ENCODE measurements at places on chromosomes 7 and 10.
A peak's percentile ranks its signal among the peaks of the same experiment; 100 is the strongest.

DNA sequence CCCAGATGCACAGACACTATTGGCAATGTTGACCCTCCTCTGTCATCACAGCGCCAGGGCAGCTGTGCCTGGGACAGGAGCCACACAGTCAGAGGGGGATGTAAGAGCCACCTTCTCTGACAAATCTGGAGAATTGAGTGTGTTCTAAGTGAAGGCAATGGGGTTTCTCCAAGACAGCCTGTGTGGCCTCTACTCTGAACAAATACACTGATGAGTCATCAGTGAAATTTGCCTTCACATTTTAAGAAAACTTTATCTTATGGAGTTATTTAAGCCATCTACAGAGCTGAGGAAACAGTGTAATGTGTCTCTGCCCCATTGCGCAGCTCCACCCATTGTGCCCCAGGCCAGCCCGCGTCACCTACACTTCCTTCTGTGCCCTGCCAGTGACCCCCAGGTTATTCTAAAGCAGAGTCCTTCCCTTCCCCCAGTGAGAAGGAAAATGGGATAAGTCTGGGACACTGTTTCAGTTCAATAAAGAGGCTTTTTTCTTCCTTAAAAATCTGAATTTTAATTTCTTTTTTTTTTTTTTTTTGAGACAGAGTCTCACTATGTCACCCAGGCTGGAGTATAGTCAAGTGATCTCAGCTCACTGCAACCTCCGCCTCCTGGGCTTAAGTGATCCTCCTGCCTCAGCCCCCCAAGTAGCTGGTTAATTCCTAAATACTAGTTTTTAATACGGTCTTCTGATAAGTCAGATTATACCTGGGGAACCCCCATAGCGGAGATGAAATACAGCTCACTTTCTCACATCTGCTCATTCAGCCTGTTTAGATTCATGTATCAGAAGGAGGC is 21.8 kb downstream of the AKR1E2 start:
- peak; percentile 8 for DNase-seq

GRCh38 chr7:21507627-21508343 is 35.1 kb upstream of the DNAH11 start:
- DNase-seq, result no peak

DNA sequence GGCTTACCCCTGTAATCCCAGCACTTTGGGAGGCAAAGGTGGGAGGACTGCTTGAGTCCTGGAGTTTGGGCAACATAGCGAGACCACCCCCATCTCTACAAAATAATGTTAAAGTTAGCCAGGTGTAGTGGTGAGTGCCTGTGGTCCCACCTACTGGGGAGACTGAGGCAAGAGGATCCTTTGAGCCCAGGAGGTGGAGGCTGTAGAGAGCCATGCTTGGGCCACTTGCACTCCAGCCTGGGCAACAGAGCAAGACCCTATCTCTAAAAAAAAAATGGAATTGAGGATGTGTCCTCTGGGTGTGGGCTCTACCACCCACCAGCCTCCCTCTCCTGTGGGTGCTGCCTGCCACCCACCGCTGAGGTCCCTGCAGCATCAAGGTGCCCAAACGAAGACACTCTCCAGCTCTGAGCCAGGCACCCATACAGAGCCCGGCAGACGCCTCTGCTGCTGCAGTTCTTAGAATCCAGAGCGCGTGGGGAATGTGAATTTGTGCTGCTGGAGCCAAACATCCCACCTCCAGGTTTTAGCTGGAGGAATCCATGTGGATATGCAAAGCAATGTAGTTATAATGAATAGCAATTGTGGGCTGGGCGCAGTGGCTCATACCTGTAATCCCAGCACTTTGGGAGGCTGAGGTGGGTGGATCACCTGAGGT is 176.0 kb upstream of the TNRC18 start:
- no peak for DNase-seq

DNA sequence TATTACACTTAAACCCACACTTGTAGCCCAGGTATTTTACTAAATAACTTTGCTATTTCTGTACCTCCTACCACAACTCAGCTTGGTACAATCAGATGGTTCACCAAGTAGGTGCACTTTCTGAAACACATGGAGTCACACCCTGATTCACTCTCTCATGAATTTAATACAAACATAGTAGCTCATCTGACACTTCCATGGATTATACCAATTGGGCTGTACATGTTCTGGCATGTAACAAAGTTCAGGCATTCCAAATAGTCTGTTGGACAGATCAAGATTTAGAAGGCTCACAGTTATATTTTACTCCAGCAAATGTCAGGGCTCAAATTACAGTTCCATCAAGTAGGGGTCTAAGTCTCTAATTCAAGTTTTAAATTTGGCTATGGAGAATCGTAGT is 62.2 kb upstream of the RNF148 start:
- DNase-seq, result no peak

DNA sequence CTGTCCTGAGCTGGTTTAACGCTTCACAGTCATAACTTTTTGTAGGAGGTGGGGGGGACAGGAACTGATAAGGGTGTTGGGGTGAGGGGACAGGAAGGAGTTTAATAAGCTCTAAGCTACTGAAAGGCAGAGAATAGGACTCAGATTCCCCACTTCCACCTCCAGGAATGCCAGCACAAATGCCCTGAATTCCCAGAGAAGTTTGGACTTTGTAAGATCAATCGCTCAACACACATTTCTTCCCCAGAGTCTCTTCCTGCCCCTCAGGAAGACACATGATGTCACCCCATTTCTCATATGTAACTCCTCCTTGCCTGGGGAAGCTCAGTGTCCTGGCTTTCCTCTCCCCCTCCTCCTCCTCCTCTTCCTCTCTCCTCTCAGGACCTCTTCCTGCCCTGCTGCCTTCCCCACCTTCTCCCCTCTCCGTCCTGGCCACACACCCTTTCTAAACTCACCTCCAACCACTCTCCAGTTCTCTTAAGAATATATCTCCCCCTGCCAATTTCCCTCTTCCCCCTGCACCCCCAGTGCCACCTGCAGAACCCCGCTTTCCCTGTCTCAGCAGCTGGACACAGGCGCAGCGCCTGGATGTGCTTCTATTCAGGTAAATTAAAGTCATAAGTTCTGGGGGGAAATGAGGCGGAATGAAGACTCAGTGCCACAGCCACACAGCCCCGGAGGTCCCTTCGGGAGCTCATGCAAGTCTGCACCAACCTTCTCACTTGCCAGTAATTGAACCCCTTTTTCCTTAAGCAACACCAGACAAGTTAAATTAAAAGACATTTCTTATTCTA is 5.3 kb upstream of the LOXL4 start:
- DNase-seq, result no peak

DNA sequence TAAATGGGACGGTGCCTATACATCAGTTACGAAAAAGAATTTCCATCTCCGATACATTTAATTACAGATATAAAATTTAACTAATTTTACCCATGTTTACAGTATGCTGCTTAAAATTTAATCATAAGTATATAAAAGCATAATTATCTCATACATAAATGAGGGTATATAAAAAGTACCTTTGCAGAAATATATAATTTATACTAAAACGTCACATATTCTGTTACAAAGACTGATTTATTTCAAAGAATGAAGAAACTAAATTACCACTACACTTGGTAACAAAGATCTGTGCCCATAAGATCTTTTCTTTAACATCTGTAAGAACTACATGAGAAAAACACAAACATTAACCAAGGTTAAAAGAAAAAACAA is 2.8 kb downstream of the DOCK4 start:
- DNase-seq, result no peak

DNA sequence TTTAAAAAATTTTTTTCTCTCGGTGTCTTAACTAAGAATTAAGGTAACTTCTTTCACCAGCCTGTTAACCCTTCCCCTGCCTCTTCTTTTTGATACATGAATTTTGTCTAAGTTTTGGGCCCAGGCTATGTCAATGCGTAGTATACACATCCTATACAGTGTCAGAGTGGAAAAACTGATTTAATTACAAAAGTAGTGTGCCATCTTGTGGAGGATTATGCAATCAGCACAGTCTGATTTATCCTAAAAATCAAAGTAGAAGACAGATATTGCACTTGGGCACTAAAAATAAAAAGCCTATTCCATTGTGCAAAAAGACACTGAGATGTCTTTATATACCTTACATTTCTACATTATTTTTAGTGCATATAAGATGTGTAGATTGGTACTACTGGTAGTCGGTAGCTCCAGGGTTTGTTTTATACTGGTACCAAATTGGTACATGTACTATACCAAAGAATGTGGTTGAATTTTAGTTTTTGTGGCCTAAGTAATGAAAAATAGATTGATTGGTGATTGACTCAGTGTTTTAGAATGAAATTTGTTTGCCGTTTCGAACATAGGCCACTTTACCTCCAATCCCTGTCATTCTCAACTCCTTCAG is 96.6 kb downstream of the MKLN1 start:
- peak; percentile 11 for DNase-seq

- DNase-seq, result no peak
These were observed 94.1 kb downstream of the SH3PXD2A start for GRCh38 chr10:103761075-103761920.

DNA sequence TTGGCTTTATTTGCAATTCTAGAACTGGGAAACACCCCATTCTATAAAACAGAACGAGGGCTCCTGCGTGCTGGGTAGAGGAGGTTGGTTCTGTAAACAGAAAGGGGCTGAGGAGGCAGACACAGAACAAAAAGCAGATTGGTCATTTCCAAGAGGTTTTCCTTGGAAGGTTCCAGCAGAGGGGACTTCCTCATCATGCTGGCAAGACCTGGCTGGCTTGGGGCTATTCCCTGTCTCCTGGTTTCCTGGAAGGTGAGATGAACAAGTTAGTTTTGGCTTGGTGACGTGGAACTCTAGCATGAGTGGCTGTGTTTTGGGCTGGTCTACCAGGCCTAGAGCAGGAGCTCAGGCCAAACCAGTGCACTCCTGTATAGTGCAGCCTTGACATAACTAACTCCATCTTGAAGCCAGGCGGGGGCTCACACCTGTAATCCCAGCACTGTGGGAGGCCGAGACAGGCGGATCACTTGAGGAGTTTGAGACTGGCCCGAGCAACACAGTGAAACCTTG is 26.1 kb upstream of the DNAJB6 start:
- no peak for DNase-seq

- peak; percentile 52 for DNase-seq
These were observed 120.0 kb downstream of the SRPK2 start for GRCh38 chr7:105268511-105269392.

GRCh38 chr10:60135020-60135419 is 228.7 kb upstream of the CCDC6 start:
- no peak for DNase-seq

DNA sequence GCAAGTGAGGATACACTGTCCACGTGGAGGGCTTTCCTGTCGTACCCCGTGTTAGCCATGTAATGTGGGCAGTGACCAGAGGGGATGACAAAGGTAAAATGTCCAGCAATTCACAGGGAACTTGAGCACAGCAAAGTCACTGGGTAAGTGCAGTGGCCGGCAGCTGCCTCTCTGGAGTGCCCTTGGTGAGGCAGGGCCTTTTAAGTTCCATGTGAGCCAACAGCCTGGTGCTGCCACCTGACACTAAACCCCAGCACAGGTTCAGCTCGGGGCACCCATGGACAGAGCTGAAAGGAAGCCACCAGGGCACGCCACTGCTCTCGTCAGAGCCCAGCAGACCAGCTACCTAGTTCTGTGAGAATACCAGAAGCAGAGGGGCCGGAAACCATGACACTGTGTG is 168.3 kb downstream of the PRKAG2 start:
- no peak for DNase-seq

- DNase-seq, result no peak
These were observed 1.8 kb downstream of the CUX1 start for GRCh38 chr7:101819183-101819582.

GRCh38 chr10:5545778-5546710 is 21.3 kb downstream of the CALML3 start:
- no peak for DNase-seq

- DNase-seq, result no peak
These were observed 17.1 kb downstream of the NPFFR1 start for GRCh38 chr10:70266701-70267100.

DNA sequence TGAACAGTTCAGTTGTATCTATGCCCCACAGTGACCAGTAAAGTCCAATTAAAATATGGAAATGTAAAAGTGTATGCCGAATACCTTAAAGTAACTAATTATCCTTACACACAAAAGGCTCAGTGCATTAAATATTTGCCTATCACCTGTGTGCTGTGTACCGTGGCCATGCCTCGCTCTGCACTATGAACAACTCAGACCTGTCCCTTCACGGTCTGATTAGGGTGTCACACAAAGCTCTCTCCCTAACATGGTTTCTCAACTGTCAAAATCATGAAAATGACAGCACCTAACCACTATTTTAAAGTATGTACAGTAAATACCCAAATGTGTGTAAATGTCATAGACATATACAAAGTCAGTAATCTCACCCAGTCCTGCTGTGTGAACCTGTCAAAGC is 43.1 kb downstream of the STK17A start:
- DNase-seq, result no peak

GRCh38 chr10:113435881-113436280 is 117.0 kb upstream of the HABP2 start:
- no peak for DNase-seq

- DNase-seq, result no peak
These were observed 51.2 kb downstream of the NPTX2 start for GRCh38 chr7:98668255-98668654.

DNA sequence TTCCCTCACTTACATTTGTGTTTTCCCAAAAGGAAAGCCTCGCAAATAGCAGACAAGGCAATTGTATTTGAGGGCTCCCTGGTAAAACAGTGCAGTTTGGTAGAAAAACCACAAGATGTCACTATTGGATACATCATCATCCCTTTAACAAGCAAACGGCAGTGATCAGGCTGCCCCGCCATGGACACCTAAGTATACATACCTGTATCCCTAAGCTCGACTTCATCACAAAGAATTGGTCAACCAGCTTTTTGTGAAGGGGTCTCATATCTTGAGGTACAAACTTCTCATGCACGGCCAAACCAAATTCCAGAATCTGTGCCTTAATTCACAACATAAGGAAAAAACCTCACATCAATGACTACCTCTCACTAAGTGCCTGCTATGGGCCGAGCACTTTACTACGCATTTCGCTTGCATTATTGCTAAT is 179.5 kb upstream of the IMMP2L start:
- peak; percentile 51 for DNase-seq

DNA sequence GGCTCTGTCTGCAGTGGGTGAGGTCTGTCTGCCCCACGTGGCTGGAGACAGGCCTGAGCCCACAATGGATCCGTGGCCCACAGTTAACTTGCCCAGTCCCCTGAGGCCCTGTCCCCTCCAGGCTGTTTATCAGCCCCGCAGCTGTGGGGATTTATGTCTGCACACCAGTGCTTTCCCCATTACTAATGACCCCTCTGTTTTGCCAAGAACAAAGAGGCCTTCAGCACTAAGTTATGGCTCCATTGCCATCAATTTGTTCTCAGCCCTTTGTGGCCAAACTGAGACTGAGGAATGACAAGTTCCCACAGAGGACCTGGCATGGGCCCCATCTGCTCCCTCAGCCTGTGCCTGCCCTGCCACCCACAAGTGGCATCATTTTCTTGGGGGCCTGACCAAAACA is 138.2 kb downstream of the C10orf105 start:
- no peak for DNase-seq
